Activated T-helper 1 cell treated with Interleukin-2 at 50 U/mL for 16 hours (primary cell): ENCODE measurements at places on chromosomes 7 and 10.

DNA sequence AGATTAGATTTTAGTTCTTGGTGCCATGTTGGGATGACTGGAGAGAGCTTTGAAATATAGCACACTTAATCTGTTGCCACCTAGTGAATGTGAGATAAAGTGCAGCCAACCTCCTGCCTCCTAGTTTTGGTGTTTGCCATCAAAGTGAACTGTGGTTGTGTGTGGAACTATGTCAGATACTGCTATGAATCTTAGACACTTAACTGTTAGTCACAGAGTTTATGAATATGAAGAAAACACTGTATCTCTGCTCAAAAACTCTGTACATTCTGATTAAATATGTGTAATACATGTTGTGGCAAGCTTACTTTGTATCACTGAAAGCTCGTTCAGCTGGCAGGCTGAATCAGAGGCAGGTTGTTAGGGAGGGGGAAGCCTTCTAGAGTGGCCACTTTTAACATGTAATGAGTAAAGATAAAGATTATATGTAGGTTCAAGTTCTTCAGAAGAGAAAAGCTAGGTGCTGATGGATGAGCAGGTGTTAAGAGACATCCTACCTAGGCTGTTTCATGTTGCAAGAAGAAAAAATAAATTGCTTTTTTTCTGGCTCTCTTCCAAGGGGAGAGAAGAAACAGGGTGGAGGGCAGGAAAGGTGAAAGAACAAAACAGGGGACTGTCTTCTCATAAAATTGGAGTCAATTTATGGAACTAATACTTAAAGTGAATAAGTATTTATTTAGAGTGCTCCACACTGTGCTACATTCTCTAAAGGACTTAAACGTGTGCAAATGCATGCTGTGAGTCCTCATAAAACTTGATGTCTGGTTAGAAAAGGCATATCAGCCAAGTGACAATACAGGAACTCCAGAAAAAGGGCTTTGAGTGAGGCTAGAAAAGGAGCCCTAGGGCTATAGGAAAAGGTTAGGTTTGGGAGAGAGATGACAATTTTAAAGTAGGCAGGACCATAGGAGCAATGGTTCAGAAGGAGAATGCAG lies 14.1 kb upstream of the LAMB1 start:
- DNase-seq = no peak

DNA sequence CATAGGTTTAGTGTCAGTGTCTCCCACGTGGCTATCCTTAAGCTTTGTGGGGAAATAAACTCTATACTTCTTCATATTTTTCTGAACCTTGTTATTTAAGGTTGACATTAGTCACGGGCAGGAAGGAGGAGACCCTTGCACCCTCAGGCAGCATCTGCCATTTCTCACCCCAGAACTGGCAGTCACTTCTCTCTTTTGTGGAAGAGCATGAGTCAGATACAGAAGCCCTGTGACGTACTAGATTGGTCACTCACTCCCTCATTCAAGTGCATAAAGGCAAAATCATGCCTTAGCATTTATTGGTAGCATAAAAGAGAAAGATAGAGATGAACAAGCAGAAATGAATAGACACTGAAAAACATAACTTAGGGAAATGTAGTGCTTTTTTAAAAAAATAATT lies 206.0 kb upstream of the MDFIC start:
- DNase-seq = no peak

DNA sequence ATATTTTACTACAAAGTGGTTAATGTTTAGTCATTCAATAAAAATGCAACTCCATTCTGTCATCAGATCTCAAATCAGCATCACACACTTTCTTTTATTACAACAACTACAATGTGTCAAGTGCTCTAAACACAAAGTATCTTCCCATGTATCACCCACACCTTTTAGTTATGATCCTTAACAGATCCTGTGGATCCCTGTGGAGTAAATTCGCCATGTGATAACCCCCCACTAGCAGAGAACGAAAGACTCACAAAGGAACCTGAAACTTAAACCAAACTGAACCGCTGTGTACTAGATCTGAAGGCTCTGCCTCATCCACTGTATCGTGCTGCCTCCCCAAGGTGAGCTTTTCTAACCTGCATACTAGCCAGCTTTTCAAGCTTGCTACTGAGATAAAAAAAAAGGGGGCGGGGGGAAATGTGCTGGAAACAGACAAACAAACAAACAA lies 1.7 kb downstream of the DPY19L1 start:
- no peak for DNase-seq

DNA sequence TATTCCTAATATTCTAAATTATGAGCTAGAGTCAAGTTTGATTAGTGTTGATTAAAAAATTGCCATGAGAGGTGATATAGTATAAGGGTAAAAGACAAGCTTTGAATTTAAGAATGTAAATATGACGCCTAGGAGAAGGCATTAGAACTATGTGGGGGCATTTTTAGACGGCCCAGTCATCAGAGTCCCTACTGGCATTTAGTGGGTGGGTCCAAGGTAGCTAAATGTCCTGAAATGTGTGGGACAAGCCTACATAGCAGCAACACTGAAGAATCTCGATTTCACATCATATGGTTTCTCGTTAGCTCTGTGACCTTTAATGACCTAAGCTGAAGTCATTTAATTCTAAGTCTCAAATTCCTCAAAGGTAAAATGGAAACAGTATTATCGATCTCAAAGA lies 133.5 kb downstream of the SGMS1 start:
- no peak for DNase-seq

GRCh38 chr7:121697731-121698316 lies 175.1 kb upstream of the PTPRZ1 start:
- DNase-seq = no peak

DNA sequence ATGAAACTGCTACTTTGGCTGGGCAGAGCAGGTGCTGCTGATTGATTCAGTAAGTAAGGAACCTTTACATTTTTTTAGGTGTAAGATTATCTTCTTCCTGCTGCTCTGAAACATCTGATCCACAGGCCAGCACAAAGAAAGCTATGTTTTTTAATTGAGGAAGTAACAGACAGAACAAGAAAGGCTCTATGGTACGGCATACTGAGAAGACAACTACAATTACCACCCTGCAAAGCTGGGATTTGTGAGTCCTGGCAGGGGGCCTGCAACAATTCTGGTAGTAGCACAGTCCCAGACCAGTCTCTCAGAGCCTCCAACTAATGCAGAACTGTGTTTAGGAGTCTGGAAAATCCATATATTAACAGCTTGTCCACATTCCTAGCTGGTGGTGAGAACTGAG lies 103.0 kb upstream of the LRRTM3 start:
- DNase-seq = no peak

- DNase-seq = no peak
These were observed 269.7 kb downstream of the ZMYND11 start for GRCh38 chr10:404991-405390.

- DNase-seq = no peak
These were observed 14.3 kb downstream of the NOD1 start for GRCh38 chr7:30464231-30464671.

- no peak for DNase-seq
These were observed 270.1 kb upstream of the TPK1 start for GRCh38 chr7:145106001-145106400.

GRCh38 chr10:89374713-89375141 lies 3.1 kb upstream of the IFIT1B start:
- no peak for DNase-seq

DNA sequence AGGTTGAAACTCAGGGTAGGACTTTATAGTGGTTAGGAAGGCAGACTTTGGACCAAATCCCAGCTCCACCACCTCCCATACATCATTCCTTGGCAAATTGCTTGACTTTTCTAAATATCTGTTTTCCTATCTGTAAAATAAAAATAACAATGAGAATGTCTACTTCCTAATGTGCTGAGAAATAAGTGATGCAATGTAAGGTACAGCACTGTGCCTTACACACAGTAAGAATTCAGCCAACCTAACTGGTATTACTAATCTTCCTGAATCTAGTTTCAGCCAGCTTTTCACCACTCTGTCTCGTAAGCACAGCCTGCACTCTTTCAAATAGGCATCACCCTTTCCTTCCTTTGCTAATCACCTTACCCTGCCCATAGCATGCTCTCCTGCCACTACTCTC lies 9.7 kb downstream of the PRLHR start:
- no peak for DNase-seq

DNA sequence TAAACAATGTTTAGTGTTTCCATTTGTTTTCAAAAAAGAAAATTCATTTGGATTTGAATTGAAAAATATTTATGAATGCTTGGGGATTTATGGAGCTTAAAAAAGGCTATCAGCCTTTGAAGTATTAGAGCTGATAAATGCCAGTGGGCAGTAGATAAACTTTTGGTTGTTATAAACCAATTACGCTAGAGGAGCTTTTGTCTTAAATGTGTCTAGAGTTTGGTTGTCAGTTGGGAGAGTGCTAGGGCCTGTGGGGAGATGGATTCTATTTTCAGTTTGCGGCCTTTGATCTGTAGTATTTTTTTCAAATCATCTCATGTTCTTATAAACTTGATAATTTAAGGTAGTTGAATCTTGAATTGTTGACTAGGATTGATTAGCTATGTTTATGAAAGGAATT lies 104.0 kb downstream of the SND1 start:
- DNase-seq = no peak

DNA sequence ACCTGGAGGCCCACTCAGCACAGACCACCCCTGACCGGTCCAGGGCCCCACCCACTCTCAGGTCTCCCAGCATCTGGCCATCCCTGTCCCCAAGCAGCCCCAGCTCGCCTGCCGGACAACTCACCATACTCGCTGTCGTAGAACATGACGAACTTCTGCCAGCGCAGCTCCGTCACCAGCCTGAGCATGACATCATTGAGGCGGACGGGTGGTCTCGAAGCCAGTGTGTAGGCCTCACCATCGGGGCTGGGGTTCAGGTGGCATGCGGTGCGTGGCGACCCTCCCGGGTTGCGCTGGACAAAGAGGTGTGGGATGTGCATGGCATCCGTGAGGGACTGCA lies 160.4 kb downstream of the GRID1 start:
- no peak for DNase-seq

- DNase-seq = no peak
These were observed 6.7 kb upstream of the INHBA start for GRCh38 chr7:41709621-41710020.

GRCh38 chr7:148334959-148335577 lies 255.5 kb upstream of the C7orf33 start:
- DNase-seq = no peak

- DNase-seq = no peak
These were observed 449.6 kb downstream of the SORCS1 start for GRCh38 chr10:106714734-106715555.

DNA sequence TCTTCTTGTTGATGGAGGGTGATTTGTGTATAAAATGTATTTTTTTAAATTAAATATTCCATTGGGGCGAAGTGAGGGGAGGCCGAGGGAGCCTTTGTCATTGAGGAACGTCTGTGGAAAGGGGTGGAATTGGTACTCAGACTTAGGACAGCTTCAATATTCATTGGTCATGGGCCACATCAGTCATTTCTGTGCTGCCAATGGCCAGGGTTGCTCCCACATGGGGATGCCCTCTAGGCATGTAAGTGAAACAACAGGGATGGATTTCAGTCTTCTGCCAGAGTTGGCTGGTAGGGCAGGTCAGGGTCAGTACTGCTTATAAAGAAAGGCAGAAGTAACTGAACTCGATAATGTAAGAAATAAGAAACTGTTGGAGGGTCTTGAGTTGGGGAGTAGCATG lies 47.2 kb downstream of the NEURL1 start:
- no peak for DNase-seq

- DNase-seq = no peak
These were observed 218.8 kb downstream of the ZWINT start for GRCh38 chr10:56142092-56142728.

GRCh38 chr7:118580743-118581382 lies 356.4 kb downstream of the ANKRD7 start:
- no peak for DNase-seq

DNA sequence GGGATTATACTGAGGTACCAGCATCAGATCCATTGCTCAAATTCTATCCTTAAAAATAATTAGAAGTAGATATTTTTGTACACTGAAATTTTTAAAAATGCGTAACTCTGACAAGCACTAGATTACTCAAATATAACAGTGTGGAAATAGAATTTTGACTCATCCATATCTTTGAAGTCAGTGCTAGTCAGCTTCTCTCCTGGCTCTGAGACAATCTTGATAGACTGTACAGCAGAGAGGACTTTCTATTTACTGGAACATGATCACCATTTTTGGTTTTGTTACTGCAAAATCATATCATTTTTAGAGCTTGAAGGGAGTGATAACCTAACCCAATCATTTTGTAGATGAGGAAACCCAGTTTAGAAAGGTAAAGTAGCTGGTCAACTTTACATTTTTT lies 195.0 kb downstream of the MTERF1 start:
- no peak for DNase-seq

- no peak for DNase-seq
These were observed 121.3 kb downstream of the PRKCQ start for GRCh38 chr10:6458814-6459213.

GRCh38 chr10:72318418-72319262 lies 36.1 kb downstream of the DNAJB12 start:
- DNase-seq = no peak

- DNase-seq = no peak
These were observed 652 bp downstream of the ATOH7 start for GRCh38 chr10:68231106-68231816.

DNA sequence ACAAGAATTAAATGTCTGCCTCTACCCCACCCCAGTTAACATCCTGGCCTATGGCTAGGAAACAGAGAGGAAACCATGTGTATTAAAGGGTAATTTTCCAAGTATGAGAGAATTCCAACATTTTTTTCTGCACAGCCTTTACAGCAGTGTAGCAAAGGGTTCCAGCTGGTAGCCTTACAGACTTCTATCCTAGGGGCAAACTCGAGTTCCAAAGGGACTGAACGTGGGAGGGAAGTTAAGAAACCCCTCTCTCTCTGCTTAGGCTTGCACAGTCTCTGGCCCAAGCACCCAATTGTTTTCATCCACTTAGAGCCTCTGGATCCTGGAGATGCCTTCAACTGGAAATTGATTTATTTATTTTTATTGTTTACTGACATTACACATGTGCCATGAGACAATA lies 60.3 kb downstream of the SLC16A12 start:
- no peak for DNase-seq

- no peak for DNase-seq
These were observed 331.4 kb downstream of the PTPRN2 start for GRCh38 chr7:158256091-158256816.

DNA sequence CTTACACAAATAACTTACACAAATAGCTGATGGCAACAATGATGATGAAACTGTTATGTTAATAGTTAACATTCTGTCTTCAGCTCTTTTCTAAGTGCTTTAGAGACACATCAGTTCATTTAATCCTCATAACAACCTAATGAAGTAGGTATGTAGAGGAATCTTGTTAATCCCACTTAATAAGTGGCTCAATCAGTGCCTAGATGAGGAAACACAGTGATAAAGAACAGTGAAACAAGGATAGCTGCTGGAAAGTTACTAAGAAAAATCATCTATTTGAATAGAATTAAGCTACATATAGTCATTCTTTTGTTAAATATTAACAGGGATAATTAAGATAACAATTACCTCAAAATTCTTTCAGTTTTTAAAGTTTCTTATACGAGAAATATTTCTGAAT lies 487.6 kb downstream of the ARL4A start:
- no peak for DNase-seq

- DNase-seq = no peak
These were observed 46.7 kb upstream of the FAM3C start for GRCh38 chr7:121442845-121443244.
